ENCODE measurements at places on chromosomes 3 and 15.

DNA sequence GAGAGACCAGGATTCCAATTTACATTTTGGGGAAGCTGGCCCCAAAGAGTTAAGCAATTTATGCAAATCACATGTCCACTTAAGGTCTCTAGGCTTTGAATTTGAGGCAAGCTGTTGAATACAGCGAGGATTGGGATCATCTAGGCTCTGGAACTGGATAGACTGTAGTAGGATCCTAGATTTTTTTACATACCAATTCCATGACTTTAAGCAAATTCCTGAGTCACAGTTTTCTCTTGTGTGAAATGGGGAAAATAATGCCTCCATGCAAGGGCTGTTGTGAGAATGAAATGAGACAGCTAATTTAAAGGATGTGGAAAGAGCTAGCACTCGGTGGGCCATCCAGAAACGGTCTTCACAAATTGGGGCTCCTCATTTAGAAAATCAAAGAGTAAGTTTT, 103.4 kb downstream of the MINAR1 start:
- DNase-seq, result no peak

DNA sequence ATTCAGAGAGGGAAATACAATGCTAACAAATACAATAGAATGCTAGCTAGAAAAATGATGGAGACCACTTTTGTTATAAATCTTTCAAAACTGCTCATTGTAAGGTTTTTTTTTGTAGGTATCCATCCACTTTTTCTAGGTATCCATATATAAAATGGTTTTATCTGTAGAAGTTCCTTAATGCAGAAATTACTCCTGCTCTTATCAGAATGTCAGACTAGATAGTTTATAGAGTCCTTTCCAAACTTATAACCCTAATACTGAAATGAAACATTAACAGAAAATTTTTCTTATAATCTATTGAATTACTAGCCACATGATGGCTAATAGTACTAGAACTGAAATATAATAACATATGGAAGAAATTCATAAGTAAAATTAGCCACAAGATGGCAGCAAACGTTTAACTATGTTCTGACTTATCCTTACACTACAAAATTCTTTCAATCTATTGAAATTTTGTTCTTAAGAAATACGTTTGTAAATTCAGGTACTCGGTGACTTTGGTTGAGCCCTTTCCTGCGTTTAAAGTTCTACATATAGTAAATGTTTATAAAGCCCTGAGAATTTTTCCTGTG, 58.5 kb downstream of the ECT2 start:
- no peak for DNase-seq

- no peak for DNase-seq
Observed at GRCh38 chr3:134325061-134325705, 49.1 kb downstream of the AMOTL2 start.

GRCh38 chr3:150094150-150094933, 123.6 kb upstream of the PFN2 start:
- DNase-seq, result no peak

DNA sequence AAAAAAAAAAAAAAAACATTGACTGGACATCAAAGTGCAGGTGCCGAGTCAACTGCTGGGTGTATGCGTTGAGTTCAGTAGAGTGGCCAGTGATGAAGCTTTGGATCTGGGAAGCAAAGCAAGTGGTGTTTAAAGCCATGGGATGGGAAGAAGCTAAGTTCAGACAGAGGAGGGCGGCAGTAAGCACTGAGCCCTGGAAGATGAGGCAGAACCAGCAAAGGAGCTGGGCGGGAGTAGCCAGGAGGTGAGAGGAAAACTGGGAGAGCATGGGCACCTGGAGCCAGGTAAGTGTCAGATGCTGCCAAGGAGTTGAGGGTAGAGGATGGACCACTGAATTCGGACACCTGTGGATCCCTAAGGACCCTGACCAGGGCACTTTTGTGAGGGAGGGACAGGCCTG, 11.4 kb upstream of the GNAI2 start:
- DNase-seq, result no peak

- DNase-seq, result no peak
Observed at GRCh38 chr3:28612232-28612631, 263.6 kb upstream of the AZI2 start.

DNA sequence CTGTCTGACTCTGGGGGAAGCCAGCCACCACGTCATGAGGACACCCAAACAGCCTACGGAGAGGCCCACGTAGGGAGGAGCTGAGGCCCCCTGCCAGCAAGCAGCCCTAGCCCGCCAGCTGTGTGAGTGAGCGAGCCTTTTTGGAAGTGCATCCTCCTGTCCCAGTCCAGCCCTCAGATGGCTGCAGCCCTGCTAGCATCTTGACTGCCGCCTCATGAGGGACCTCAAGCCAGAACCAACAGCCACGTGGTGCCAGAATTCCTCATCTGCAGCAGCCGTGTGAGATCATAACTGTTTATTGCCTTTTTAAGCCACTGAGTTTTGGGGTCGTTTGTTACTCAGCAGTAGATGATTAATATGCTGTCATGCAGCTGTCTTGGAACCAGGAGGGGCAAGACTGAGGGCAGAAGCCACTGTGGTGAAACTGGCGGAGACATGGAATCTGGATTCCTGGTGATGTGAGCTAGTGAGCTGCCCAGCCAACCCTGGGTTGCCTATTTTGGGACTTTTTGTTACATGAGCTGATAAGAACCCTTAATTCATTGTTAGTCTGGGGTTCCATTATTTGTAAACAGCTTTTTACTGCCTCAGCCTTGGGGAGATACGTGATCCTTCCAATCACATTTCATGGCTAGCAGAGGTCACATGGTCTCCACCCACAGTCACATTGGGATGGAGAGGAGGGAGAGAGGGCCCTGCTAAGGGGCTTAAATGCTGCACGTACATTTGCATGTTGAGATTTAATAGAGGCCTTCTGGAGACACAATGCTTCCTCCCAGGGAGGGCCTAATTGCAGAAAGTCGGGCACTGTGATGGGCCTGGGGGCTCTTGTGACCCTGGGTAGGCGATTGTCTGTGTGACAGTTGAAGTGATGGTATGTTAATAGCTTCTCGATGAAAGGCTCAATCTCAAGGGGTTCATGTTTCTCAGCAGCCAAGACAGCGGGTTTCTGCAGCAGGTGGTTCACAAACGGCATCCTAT, 73.8 kb downstream of the RPLP1 start:
- DNase-seq, result no peak

DNA sequence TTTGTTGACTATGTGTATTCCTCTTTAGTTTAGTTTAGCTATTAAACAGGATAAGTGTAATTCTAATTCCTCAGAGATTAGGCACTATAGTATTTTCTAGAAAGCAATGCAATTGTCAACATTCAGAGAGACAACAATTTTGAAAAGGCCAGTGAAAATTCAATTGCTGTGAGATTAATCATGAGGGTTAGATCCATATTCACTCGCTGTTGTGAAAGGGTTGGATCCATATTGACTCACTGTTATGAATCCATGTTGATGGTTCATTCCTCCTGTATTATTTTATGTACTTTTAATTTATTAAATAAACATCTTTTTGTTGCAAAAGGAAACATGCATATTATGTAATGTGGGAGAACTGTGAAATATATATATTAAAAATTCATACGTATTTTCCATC, 641 bp downstream of the TRAT1 start:
- DNase-seq, result no peak

GRCh38 chr3:28467414-28467813, 118.8 kb upstream of the AZI2 start:
- no peak for DNase-seq

DNA sequence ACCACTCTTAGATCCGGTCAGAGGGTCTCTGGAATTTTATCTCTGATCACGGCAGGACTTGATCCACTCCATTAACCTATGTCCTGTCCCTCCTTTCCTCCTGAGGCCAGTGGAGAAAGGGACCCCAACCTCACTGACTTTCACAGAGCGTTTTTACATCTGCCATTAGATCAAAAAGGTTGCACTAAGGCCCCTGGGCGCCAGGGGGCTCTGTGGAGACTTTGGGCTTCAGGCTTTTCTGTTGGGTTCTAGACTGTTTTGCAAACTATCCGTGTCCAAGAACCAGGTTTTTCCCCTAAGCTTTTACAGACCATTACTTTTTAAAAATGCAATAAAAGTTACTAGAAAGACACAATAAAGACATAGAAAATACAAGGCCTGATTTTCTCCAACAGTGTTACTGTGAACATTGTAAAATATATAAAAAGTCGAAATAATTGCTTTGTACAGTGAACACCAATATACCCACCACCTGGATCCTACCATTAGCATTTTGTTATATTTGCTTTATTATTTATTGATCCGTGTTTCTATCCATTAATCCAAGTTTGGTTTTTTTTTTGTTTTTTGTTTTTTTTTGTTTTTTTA, 159.7 kb downstream of the POLR2M start:
- DNase-seq, result no peak

- DNase-seq, result no peak
Observed at GRCh38 chr3:40979962-40980361, 219.3 kb upstream of the CTNNB1 start.

- DNase-seq, result no peak
Observed at GRCh38 chr15:100201376-100202280, 140.1 kb downstream of the ADAMTS17 start.

DNA sequence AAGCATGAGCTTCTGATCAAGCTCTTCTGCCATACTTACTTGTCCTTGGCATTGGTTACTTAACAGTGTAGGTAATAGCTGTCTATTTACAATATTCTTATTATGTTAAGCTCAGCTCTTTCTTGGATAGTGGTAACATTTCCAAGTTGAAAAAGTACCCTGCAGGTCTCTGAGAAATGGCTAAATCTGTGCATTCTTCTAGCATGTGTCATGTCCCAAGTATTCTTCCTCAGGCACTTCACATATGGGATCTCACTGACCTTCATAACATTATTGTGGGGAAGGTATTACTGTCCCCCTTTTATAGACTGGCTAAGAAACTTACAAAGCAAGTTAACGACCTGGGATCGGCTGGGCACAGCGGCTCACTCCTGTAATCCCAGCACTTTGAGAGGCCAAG, 236.1 kb downstream of the RORA start:
- DNase-seq, result no peak

GRCh38 chr15:71167445-71168165, 52.3 kb downstream of the THSD4 start:
- no peak for DNase-seq

DNA sequence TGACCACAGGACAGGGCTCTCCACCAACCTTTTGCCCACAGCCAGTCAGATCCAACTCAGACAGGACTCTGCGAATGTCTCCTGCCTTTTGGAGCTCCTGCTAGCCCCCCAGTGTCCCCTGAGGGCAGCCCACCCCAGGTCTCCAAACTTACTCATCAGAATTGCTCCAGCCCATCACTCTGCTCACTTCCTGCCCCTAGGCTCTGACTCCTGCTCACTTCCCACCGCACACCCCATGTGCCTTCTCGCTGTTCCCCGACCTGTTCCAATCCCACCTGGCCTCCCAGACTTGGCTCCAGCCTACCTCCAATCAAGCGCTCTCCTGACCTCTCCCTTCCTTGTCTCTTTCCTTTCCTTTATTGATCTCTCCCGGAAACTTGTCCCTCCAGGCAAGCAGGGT, 5.9 kb upstream of the STRA6 start:
- DNase-seq, result no peak

- no peak for DNase-seq
Observed at GRCh38 chr3:182786564-182787196, 6.6 kb upstream of the ATP11B start.

DNA sequence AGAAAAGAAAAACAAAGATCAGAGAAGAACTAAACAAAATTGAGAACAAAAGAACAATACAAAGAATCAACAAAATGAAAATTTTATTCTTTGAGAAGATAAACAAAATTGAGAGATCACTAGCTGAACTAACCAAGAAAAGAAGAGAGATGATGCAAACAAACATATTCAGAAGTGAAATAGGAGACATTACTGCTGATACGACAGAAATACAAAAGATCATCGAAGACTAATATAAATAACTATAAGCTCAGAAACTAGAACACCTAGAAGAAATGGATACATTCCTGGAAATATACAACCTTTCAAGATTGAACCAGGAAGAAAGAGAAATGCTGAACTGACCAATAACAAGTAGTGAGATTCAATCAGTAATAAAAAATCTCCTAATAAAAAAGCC, 533.1 kb upstream of the PPP2R3A start:
- no peak for DNase-seq

- DNase-seq, result no peak
Observed at GRCh38 chr3:39166134-39166710, 12.8 kb upstream of the CSRNP1 start.

- DNase-seq, result no peak
Observed at GRCh38 chr15:31932576-31932975, 97.7 kb upstream of the CHRNA7 start.

DNA sequence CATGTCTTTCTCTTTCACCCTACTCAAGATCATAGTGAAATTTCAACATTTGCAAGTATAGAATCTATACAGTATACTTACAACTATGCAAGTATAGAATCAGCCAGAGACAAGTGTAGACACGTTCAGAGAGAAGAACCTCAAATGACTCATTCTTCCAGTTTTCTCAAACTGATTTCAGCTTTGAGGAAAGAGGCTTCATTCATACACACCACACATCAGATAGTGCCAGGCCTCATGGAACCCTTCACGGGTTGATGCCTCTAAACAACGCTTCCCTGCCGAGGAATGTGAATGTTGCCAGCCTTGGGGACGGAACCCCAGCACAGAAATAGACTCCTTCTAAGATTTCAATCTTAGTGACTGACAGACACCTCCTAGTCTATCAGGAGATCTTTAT, 135.7 kb downstream of the FOXP1 start:
- no peak for DNase-seq

- no peak for DNase-seq
Observed at GRCh38 chr3:171092467-171092911, 66.0 kb upstream of the SLC2A2 start.

- DNase-seq, result no peak
Observed at GRCh38 chr3:66033241-66034138, 5.2 kb downstream of the MAGI1 start.

DNA sequence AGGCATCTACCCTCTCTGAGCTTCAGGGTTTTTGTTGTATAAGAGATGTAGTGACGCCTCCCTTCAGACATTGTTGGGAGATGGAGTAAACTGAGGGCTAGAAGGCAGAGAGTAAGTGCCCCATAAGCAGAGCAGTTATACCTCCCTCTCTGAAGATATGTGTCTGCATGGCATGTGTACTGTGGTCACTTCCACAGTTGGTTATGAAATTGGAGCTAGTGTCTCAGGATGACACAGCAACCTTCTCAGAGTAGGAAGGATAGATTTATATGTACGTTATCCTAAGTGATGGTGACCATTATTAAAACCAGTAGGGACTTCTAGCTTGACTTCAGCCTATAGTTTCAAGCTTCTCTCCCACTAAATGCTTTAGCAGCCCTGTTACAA, 17.9 kb downstream of the PXK start:
- no peak for DNase-seq

DNA sequence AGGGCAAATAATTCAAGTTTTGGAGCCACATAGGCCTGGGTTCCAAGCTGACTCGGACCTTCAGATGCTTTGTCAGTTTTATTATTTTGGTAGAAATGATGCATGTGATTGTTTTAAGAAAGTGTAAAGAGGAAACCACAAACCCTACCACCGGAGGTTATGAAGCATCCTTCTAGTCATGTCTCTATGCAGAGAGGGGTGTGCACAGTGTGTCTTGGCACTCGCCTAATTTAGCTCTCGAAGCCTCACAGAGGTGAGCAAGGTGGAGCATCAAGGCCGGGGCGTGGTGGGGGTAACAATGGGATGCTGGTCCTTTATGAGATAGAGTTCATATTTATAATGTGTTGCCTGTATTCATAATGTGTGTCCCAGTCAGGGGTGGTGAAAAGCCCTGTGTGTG, 63.7 kb upstream of the SMAD6 start:
- DNase-seq, result no peak
